ENCODE measurements at places on chromosomes 6 and 20. TPM values are rescaled to one million over a fixed set of nuclear protein-coding genes. Genes with fewer than 3 reads are reported as not detected.

GRCh38 chr20:1896484-1897258, 1.5 kb downstream of the SIRPA start:
- peak overlapping the region; percentile 68 for H3K4me3 ChIP-seq
- no peak for DNase-seq
- H3K27ac ChIP-seq, result peak overlapping the region; percentile 79
- H3K4me1 ChIP-seq, result peaks cover 25% of the 10 kb centered on the region
- H3K36me3 ChIP-seq, result no peaks in the 10 kb centered on the region

GRCh38 chr20:18578581-18578980, 9.3 kb upstream of the DTD1 start:
- no peaks in the 10 kb centered on the region for H3K36me3 ChIP-seq
- H3K27ac ChIP-seq, result no peak overlapping the region
- no peak for DNase-seq
- no peaks in the 10 kb centered on the region for H3K27me3 ChIP-seq

GRCh38 chr6:75449630-75450206, 43.9 kb downstream of the FILIP1 start:
- no peaks in the 10 kb centered on the region for H3K27me3 ChIP-seq
- H3K4me3 ChIP-seq, result no peak overlapping the region
- no peaks in the 10 kb centered on the region for H3K4me1 ChIP-seq
- no peaks in the 10 kb centered on the region for H3K36me3 ChIP-seq

DNA sequence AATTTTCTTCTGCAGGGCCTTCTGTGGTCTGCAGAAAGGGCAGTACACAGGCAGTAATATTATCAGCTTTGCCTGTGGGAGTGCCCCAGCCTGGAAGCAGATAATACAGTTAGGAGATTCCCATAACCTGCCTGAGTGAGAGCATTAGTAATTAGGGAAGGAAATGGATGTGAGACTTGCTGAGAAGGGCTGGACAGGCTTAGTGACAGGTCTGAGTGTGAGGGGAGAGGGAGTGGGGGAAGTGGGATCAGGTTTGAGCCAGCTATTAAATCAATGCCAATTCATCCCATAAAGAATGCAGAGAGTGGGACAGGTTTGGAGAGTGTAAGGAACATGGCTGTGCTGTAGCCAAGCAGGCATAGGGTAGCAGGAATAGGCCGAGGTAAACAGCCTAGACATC, 10.1 kb upstream of the CFAP206 start:
- DNase-seq, result no peak
- H3K4me1 ChIP-seq, result no peaks in the 10 kb centered on the region
- H3K4me3 ChIP-seq, result no peak overlapping the region
- no peaks in the 10 kb centered on the region for H3K27me3 ChIP-seq
- H3K27ac ChIP-seq, result no peak overlapping the region

GRCh38 chr20:38880952-38881735, 45.1 kb upstream of the FAM83D start:
- no peaks in the 10 kb centered on the region for H3K27me3 ChIP-seq
- no peak overlapping the region for H3K4me3 ChIP-seq
- H3K36me3 ChIP-seq, result no peaks in the 10 kb centered on the region

- peak overlapping the region; percentile 48 for H3K27ac ChIP-seq
- H3K4me3 ChIP-seq, result peak overlapping the region; percentile 38
- H3K36me3 ChIP-seq, result no peaks in the 10 kb centered on the region
- H3K27me3 ChIP-seq, result no peaks in the 10 kb centered on the region
Measured at GRCh38 chr20:15196547-15197255, 859.3 kb upstream of the FLRT3 start.

GRCh38 chr20:32971703-32972161, 32.5 kb downstream of the SUN5 start:
- no peaks in the 10 kb centered on the region for H3K36me3 ChIP-seq
- no peak for DNase-seq
- H3K4me1 ChIP-seq, result peaks cover 5% of the 10 kb centered on the region
- no peak overlapping the region for H3K4me3 ChIP-seq

- H3K4me1 ChIP-seq, result peaks cover 35% of the 10 kb centered on the region
- H3K36me3 ChIP-seq, result no peaks in the 10 kb centered on the region
- H3K4me3 ChIP-seq, result no peak overlapping the region
- H3K27ac ChIP-seq, result peak overlapping the region; percentile 42
Measured at GRCh38 chr20:2133318-2134183, 31.9 kb downstream of the STK35 start.

GRCh38 chr20:38926934-38927616, 858 bp downstream of the FAM83D start:
- H3K27ac ChIP-seq, result no peak overlapping the region
- no peaks in the 10 kb centered on the region for H3K36me3 ChIP-seq
- H3K4me3 ChIP-seq, result peak overlapping the region; percentile 70
- no peak for DNase-seq
- H3K27me3 ChIP-seq, result peaks cover 3% of the 10 kb centered on the region
- H3K4me1 ChIP-seq, result peaks cover 7% of the 10 kb centered on the region

DNA sequence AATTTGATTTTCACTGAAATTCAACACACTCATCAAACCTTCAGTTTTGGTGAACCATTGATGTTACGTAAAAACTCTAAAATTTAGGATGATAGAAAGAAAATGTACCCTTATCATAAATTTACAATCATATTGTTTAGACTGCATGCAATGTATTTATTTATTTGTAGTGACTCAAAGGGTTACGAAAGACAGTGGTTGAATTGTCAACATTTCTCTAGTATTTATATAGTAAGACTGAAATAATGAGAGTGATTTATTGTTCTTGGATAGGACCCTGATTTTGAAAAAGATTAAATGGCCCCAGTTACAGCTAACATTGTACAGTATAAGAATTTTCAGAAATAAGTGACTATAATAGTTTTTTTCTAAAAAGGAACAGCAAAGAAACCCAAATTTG, 591.5 kb downstream of the RFPL4B start:
- no peak overlapping the region for H3K27ac ChIP-seq
- no peaks in the 10 kb centered on the region for H3K27me3 ChIP-seq
- H3K4me3 ChIP-seq, result no peak overlapping the region
- no peaks in the 10 kb centered on the region for H3K36me3 ChIP-seq
- no peaks in the 10 kb centered on the region for H3K4me1 ChIP-seq

DNA sequence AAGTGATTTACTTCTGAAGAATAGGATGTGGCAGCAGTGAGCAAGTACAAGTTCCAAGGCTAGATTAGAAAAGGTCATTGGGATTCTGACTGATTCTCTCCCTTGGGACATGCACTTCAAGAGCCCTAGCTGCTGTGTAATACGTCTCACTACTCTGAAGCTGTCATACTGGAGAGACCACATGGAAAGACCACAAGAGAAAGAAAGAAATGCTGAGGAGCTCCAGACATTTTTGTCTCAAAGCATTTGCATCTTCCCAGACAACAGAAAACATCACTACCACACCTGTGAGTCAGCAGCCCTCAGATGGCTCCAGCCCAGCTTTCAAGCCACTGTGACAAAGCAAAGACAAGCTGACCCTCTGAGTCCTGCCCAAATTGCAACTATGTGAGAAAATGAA, 20.7 kb downstream of the TENT5A start:
- H3K27me3 ChIP-seq, result no peaks in the 10 kb centered on the region
- no peak overlapping the region for H3K4me3 ChIP-seq
- no peaks in the 10 kb centered on the region for H3K36me3 ChIP-seq
- no peak overlapping the region for H3K27ac ChIP-seq

- H3K4me3 ChIP-seq, result no peak overlapping the region
- no peaks in the 10 kb centered on the region for H3K36me3 ChIP-seq
- H3K4me1 ChIP-seq, result no peaks in the 10 kb centered on the region
- H3K27ac ChIP-seq, result no peak overlapping the region
Measured at GRCh38 chr6:101668496-101669030, 275.1 kb downstream of the GRIK2 start.

- H3K4me1 ChIP-seq, result peaks cover 52% of the 10 kb centered on the region
- no peak overlapping the region for H3K4me3 ChIP-seq
- no peak overlapping the region for H3K27ac ChIP-seq
- no peak for DNase-seq
Measured at GRCh38 chr20:20685635-20686034, 26.8 kb downstream of the RALGAPA2 start.

DNA sequence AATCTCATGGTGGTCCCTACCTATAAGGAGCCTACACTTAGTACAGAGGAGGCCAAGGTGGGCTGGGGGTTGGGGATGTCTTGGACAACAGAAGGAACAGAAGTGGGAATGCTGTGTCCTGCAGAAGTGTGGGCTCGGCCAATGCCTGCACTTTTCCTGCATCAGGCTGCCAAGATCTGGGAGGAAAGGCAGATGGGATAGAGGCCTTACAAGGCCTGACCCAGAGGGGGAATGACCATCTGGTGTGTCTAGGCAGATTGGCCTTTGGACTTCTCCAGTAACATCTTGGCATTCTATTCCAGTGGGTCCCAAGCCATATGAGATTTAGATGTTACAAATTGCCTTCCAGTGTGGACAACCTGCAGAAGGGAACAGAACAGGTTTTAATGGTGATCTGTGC, 124.7 kb upstream of the GPR6 start:
- H3K27me3 ChIP-seq, result no peaks in the 10 kb centered on the region
- DNase-seq, result no peak
- no peak overlapping the region for H3K27ac ChIP-seq
- no peak overlapping the region for H3K4me3 ChIP-seq
- no peaks in the 10 kb centered on the region for H3K36me3 ChIP-seq

Gene CNR1
- total RNA-seq, result 21.6 TPM

Gene CLVS2
- not detected for total RNA-seq

Gene TRIM38
- 18.0 TPM for total RNA-seq

Gene MYL9
- 410 TPM for total RNA-seq

Gene RBM24
- 0.49 TPM for total RNA-seq

Gene DEFB123
- total RNA-seq, result not detected

Gene MYB
- 2.0 TPM for total RNA-seq

Gene ZSWIM3
- total RNA-seq, result 4.0 TPM

Gene NR2E1
- not detected for total RNA-seq
